ENCODE measurements at places on chromosomes 2 and 18.
A peak's percentile ranks its signal among the peaks of the same experiment; 100 is the strongest.

DNA sequence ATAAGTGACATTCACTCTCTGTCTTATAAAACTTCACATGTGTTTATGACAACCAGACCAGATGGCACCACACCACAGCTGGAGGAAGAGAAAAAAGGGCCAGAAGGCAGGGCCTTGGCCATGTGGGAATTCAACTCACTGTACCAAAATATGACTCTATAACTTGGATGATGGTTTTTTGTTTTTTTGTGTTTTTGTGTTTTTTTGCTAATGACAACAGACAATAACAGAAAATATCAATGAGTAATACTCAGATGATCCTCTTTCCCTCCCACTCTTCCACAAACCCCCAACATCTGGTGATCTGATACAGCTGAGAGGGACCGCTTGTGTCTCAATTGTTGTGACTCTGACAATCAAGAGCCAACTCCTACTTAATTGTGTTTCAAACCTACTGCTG is 12.4 kb downstream of the NMI start:
- no peak for DNase-seq

DNA sequence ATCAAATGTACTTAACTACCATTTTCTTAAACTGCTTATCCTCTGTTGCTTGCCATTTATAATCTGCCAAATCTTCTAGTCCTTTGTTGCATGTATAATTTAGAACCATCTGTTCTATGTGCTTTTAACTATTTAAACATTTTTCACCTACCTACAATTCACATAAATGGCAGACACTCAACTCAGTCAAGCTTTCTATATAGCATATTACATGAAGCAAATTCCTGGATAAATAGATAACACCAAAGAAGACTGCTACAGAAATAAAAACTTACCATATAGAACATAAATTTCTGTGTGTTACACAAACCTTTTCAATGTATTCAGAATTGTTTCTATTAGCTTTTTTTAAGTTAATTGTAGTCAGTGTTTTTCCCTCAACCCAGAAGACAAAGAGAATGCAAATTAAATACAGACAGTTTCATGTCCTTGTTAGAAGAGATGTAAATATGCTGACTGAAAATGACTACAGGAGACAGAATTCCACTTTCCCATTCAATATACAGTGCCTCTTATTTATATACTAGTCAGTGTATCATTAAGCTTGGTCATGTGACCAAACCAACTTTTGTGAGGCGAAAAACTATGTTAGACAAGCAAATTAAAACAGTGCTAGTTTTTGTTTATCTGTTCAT is 2.6 kb downstream of the BAZ2B start:
- DNase-seq: no peak

- no peak for DNase-seq
These were observed 187.8 kb upstream of the MSH6 start for GRCh38 chr2:47595115-47595514.

DNA sequence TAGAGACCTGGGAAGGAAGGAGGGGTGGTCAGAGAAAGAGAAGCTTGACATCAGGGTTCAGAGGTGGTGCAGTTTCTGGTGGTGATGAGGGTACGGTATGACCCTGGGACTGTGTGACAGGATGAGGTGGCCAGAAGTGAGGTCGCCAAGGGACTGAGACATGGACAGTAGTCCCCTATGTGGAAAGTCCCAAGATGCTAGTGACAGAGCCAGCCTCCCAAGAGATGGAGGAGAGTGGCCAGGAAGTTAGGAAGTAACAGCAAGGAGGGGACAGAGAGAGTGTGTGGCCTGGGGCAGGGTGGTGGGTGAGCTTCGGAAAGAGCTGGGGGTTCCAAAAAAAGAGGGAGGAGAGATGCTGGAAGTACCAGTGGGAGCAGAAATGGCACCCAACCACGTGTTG is 66.0 kb downstream of the SMAD7 start:
- DNase-seq: peak; percentile 21

- DNase-seq: no peak
These were observed at the start of gene PRKCE for GRCh38 chr2:45651415-45652089. TSS of gene PRKCE (plus strand) at chr2:45651675.

GRCh38 chr2:187942876-187943275 is 348.8 kb upstream of the GULP1 start:
- no peak for DNase-seq

GRCh38 chr2:68907920-68908253 is 36.7 kb upstream of the BMP10 start:
- no peak for DNase-seq

- no peak for DNase-seq
These were observed 1620.0 kb downstream of the SUCLG1 start for GRCh38 chr2:82839036-82839435.

- no peak for DNase-seq
These were observed 290.8 kb upstream of the MC4R start for GRCh38 chr18:60663060-60663989.

- DNase-seq: no peak
These were observed 1.6 kb upstream of the CFLAR start for GRCh38 chr2:201114350-201114749.

DNA sequence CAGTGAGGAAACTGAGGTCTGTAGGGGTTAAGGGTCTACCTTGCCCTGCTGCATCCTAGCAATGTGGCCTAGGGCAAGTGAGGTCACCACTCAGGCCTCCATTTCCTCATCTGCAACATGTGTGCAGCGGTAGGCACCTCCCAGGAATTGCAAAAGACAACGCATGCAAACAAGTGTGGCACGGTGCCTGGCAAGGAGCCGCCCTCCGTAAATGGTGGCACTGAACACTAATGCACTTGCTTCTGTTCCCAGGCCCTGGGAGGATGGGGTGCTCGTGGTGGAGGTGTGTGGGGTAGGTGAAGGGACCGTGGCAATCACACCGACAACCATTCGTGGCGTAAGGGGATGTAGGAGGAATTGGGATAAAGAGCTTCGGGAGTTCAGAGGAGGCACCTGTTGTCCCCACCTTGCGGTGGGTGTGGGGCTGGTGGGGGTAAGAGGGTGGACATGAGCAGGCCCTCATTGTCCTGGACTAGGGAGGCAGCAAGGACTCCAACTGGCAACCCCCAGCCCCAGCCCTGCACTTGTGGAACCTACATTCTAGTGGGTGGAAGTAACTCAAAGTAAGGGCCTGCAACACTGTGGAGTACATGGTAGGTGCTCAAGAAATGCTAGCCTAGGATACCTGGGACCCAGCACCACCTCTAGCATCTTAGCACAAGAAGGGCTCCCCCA is 26.0 kb downstream of the ATOH8 start:
- peak; percentile 45 for DNase-seq

- DNase-seq: no peak
These were observed 6.4 kb downstream of the BAZ2B start for GRCh38 chr2:159609811-159610549.

DNA sequence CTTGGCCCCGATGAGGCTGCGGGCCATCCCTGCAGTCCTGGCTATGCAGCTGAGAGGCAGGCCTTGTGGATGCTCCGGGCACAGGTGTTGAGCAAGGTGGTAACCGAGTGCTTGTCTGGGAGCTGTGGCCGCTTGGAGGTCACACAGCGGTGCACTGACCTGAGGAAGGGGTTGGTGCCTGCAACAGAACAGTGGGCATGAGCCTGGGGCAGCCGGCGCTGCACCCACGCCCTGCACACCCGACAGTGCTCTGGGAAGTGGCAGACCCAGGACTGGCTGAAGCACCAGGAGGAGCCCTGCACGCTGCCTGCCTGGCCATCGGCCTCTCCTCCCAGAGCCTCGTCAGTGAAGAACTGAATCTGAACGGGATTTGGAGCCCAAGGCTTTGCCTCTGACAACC is 8.2 kb upstream of the POTEE start:
- DNase-seq: no peak

DNA sequence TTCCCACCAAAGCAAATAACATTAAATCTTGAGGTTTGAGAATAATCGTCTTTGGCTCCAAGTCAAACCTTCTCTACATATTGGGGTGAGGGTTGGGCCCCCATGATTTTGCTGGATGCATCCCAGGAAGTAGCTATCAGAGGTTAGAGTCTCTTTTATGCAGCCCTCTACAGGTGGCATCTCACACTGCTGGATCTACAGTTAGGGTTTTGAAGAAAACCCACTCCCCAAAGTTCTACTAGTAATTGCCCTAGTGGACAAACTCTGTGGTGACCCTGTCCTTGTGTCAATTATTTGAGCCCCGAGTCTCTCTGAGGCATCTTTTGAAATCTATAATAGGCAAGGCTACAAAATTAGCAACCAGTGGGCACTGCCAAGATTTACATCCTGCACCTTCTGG is 15.0 kb upstream of the REG1A start:
- DNase-seq: no peak

DNA sequence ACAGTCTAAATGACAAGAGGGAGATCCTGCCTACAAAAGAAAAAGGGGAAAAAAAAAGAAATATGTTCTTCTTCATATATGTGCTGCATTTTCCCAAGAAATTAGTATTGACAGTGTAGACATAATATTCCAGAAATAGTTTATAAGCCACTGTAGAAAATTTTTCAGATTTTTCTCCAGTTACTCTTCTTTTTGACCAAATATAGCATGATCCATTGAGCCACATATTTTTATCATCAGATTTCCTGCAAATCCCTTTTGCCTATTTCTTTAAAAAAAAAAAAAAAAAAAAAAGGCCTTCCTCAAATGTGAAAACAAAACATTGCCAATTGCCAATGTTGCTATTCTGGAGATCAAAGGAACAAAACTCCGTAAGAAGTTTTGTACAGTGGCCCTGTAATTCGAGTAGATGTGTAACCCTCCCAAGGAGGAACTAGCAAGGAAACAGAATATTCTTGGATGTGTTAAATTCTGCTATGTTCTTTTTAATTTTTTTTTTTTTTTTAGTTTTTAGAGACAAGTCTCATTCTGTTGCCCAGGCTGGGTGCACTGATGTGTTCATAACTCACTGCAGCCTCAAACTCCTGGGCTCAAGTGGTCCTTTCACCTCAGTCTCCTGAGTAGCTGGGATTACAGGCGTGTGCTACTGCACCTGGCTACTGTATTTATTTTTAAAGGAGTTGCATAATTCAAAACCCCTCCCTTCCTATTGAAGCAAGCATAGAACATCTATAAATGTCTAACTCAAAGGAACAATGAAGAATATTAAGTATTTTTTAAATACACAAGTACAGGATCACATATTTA is 12.5 kb upstream of the CABYR start:
- no peak for DNase-seq

- no peak for DNase-seq
These were observed 987.7 kb downstream of the TSN start for GRCh38 chr2:122743021-122743675.

DNA sequence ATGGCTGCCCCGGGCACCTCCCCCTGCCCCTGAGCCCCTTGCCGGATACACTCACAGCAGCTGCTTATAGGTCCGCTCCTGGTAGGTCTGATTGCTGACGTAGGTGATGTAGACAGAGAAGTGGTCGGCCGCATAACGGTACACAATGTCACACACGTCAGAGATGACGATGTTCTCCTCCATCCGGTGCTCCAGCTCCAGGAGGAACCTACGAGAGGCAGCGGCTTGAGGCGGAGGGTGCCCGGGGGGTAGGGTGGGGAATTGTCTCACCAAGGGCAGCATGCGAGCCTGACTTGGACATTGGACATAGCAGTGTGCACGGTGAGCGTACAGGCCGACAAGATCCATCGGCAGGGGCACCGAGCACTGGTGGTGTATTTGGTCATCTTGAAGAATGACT is 22.8 kb downstream of the SNORC start:
- DNase-seq: peak; percentile 53

DNA sequence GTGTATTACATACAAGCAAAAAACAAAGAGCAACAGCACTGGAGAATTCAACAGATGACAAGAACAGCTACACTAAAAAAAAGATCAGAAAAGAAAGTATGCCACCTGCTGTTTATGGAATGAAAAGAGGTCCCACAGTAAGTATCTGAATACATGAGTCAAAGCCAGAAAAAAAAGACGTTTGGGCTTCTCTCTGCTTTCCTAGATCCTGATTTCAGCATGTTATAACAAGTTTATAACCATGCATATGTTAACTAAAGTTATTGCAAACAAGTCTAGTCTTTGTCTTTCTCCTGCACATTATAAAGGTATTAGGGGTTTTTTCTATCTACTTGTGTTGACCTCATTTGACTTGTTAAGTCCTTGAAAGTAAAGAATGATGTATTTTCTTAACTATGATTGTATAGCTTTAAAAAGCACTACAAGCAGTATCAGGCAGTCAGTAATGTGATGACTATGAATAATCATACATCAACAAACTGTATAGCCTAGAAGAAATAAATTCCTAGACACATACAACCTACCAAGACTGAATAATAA is 108.5 kb upstream of the COL5A2 start:
- DNase-seq: no peak

DNA sequence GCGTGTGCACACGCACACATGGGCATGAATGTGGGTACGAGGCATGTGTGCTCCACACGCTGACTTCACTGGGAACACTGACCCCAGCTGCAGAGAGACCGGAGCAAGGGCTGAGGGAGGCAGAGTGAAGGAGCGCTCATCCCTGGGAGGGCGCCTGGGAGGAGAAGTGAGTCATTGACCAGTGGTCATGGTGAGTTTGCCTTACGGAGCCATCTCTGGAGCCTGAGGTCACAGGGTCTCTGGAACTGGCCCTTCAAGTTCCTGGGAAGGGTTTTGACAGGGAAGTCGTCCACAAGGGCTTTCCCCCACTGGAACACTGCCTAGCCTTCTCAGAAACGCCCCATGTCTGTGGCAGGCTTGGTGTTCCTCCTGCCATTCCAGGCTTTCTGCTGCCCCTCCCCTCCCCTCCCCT is 14.3 kb upstream of the TMEM185B start:
- no peak for DNase-seq

- DNase-seq: peak; percentile 15
These were observed 232.3 kb downstream of the HAUS1 start for GRCh38 chr18:46336278-46337111.

DNA sequence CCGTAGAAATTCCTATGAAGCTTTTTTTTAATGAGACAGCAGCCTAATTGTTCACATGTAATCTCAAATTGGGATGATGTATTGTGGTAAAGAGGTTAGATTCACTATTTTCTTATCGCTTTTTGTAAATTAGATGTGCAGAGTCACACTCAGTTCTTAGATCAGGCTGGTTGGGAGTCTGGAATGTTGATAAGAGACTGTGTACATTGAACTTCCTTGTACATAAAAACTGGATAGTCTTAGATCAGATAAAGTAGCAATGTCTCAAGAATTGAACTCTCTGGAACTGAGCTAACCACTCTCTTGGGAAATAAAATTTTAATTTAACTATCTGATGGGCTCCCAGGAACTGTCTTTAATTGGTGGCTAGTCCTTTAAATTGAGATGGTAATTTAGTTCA is 108.1 kb upstream of the MSTN start:
- no peak for DNase-seq

DNA sequence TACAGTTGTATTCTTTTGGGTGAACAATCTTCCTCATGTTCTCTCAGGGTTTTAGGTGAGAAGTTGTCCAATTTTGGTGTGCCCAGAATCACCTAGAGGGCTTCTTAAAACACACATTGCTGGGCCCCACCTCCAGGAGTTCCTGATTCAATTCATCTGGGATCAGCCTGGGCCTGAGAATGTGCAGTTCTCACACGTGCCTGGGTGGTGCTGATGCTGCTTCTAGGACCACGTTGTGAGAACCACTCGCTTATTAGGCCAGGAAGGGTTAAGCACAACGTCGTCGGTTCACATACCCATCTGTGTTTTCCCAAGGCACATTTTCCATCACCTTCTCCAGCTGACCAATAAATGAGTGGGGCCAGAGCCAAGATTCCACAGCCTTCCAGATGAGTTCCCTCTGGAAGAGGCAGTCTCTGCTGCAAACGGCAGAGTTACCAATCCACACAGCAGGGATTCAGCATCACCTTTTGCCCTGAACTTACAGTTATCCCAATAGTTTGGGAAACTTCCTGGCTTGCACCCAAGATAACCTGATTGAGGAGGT is 277.7 kb upstream of the HNRNPA3 start:
- DNase-seq: no peak
